Vagina (tissue), 2 donors: ENCODE measurements at places on chromosomes 2 and 18.

- DNase-seq, result no peak
These were observed 67.3 kb upstream of the UPP2 start for GRCh38 chr2:158034198-158034866.

DNA sequence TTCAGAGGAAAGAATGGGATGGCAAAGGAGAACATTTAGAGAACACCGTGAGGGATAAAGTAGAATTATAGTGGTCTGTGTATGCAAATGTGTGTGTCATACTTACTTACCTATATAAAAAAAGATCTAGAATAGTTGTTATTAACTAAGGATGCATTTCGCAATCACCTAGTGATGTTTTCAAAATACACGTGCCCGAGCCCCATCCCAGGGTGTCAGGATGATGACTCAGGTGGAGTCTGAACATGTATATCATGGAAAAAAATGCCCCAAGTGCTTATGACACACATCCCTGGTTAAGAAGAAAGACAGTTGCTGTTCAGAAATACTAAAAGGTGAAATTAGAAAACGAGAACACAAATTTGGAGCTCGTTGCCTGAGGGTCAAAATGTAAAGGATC lies 109.0 kb downstream of the CERS6 start:
- DNase-seq, result no peak

- DNase-seq, result no peak
These were observed 8.9 kb downstream of the ARHGEF4 start for GRCh38 chr2:130845505-130846085.

DNA sequence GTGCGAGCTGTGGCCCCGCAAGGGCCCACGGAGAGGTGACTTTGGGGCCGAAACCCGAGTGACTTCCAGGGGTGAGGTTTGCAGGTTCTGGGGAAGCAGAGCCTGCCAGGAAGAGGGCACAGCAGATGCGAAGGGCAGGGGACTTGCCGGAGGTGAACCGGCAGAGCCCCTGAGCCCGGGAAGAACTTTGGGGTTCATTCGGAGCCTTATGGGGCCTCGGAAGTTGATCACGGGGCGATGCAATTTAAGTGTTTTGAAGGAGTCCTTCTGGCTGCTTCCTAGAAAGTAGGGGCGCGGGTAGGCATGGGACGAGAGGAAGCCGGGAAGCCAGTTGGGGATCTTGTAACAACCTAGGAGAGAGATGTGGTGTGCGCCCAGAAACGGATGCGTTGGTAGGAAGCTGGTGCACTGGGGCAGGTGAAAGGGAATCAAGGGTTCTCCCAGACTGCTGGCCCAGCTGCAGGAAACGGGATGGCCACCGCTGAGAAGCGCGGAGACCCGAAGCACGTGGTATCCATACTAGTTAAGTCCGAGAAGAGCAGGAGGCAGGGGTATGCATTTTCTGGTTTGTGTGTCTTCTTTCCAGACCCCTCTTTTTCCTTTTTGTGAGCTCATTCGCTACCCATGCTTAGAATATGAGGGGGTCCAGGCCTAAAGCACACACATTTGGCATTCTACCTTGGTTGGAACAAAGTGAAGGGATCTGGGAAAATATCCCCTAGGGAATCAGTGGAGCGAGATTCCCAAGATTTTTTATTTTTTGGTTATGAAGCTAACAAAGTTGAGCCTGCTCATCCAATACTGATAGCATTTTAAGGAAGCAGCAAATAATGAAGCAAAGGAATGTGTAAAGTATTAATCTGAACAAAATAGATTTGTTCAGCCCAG lies 758 bp downstream of the SCLY start:
- DNase-seq, result no peak

- DNase-seq, result no peak
These were observed 452.8 kb upstream of the VWC2L start for GRCh38 chr2:213958086-213958485.

DNA sequence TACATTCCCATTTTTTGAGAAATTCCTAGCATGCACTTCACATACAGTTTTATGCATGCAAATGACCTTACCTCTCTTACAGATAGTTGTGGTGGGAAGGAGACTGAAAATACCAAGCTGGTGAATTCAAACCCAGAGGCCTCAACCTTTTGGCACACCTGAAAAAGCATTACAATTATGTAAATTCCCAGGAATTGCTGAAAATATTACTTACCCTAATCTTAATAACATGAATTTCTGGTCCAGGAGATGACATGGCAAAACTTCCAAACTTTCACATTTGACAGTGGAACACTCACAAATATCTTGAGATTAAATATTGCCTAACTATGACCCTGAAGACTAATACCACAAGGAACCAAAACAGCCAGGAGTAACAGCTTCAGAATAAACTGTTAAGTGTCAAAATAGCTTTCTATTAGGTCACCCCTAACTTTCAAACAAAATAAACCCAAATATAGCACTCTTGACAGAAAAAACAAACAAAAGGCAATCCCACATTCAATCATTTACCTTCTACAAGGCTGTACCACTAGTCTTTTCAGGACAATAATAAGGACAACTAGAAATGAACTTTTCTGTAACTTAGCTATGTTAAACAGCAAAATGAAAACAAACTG lies 10.9 kb upstream of the PEX13 start:
- no peak for DNase-seq

DNA sequence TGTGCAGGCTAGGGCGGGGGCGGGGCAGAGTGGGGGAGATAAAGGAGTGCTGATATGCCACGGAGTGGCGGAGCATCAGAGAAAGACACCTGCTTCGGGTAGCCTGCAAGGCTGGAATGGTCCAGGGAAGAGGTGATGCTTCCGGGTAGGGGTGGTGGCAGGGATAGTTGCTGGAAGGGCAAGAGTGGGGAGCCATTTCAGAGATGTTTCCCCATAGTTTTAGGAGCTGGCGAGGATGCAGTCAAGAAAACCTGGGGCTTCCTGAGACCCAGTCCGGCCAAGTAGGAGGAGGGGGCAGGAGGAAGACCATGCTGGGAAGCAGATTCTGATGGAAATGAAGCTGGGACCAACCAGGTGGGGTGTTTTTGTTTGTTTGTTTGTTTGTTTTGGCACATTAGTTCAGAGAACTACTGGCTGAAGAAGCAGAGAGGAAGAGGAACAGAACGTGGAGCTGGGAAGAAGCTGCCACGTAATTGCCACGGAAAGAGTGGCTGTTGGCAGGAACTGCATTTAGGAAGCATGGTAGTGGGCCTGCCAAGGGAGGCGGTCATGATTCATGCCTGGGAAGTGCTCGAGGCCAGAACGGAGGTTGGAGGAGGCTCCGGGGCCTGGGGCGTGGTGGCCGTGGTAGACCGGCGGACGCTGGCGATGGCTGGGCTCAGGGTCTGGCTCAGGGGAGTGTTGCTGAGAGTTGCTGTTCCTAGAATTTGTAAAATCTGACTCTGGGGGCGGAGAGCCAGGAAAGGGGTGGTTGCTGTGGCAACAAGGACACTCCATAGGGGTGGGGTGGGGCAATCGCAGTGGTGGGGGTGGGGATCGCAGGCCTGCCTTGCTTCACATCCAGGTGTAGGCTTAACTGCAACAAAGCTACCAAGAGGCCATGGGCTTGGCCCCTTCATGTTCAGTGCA lies 8.6 kb upstream of the INPP5D start:
- no peak for DNase-seq

- no peak for DNase-seq
These were observed 93.8 kb downstream of the SCG2 start for GRCh38 chr2:223508372-223508771.

DNA sequence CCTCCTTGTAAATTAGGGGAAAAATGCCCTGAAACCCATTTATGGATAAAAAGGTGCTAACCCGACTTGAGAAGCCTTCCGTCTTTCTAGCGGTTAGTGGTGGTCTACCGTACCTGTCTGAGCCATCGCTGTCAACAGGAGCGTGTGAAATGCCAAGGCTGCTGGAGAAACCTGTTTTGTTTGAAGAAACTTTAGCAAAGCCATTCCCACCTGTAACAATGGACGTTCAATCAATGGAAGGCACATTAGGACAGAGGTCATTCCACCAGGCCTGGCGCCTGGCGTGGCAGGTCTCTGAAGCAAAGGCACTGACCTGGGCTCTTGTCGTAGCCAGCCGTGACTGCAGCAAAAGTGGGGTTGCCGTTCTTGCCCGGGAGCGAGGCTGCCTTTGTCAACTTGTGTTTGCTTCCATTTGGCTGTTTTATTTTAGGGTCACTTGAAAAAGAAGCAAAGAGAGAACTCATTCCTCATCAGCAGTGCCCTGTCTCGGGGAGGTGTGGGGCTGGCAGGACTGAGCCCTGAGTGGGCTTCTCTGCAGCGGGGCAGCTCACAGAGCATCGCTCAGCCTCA lies 47.2 kb downstream of the ZAP70 start:
- no peak for DNase-seq

DNA sequence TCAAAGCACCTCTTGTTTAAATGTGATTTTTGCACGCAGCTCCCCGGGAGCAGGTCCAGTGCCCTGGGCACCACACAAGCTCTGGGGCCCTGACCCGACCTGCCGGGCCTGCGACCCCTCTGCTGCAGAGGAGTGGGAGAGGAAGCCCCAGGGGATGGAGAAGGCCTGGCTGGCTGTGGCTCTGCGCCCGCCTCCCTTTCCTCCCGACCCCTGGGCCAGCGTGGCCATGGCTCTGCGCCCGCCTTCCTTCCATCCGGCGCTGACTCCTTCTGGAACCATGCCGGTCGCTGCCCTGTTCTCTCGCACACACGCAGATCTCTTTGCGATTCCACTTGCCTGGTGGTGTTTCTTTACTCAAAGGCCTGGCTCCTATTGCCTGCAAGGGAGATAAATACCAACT lies 166.5 kb upstream of the SALL3 start:
- no peak for DNase-seq

DNA sequence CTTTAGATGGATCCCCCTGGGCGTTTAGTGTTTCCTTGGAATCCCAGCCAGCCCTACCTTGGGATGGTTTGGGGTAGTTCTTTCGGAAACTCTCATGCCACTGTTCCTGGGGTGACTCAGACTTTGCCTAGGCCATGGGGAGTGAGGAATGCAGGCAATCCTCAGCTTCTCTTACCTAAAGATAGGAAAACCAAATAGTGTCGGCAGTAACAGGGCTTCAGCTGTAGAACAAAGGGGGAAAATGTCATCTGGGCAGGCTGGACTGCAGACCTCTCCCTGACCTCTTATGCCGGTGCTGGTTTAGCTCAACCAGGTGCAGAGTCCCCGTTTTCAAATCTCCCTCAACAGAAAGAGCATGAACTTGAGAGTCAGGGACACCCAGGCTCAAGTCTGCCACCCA lies 252.1 kb downstream of the TSN start:
- no peak for DNase-seq

DNA sequence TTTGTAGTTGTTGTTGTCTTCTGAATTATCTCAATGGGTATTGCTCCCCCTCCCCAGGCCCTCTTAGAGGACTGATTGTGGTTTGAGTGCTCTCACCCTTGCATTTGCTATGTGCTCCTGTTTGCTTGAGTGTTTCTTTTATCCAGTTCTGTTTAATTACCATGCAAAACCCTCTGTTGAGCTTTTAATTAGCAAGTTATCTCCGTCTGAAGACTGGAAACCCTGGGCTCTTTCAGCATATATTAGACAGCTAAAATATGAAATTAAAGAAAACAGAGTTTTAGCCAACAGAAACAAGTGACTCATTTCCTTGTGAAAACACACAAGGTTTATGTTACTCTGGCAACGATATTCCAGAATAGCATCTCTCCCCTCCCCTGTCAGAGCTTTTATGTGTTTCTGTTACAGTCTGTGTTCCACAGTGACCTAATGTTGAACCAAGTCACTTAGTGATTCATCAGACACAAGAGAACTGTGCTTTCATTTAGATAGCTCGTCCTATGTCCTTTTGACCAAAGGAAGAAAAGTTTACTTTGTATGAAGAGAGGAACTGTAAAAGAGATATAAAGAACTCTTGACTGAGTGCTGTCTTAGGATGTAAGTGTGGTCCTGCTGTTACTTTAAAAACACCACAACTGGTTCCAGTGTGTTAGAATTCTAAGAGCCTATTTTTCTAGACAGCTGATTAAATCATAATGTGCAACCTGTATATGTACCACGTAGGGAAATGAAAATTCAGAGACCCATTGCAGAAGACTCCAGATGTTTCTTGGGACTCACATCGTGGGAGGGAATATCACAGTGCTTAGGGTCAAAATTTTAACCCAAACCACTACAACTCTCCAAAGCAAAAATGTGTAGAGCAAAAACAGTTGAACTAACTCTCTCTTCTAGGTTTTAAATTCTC lies 172.8 kb upstream of the RBMS1 start:
- no peak for DNase-seq

DNA sequence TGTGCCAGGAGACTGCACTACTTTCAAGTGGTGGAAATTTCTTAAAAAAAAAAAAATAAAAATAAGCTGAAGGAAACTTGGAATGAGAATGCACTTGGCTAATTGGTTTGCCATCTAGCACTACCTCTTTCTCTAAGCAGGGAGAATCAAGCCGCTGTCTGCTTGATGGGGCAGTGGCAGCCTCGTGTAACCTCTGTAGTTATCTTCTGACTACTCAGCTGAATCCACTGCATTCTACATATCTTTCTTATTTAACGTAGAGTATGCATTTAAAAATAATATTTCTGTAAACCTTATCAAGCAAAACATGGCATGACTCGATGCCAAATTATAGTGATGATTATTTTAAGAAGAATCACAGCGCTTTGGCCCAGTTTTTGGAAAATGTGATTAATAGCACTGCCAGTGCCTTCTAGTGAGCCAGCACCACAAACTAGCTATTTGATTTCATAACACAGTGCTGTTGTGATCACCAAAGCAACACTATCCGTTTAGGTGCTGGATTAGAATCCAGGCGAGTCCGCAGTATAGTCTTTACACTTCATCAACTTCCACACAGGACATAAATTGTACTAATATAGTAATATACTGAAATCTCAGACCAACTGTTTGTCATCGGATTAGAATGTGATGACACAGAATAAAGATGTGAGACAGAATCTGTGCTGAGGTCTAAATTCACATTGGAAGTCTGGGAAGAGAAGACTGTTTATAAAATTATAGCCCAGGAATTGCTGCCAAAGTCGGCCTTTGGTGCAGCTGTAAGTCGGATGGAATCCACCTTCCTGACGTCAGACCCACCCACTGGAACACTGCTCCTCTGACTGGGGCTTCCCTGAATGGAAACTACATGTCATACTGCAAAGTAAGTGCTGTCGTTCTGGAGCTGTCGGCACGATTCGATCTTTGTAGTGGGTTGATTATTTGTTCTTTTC lies 136.5 kb upstream of the ETAA1 start:
- DNase-seq, result no peak

GRCh38 chr2:159249990-159250715 lies 36.4 kb downstream of the WDSUB1 start:
- no peak for DNase-seq

DNA sequence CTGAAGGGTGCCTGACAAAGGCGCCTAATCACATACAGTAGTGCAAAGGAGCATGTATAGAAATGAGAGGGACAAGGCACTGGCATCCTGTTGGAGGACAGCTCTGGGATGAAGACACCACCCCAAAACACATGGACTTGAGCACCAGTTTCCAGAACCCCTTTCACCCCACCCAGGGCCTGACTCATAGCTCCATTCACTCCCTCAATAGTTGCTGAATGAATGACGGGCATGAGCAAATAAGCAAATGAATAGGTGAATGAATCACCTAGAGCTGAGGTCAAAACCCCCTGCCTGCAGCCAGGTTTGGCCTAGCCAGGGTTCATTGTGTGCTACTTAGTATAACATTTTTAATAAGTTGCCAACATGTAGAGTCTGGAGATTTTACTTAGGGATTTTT lies 66.3 kb downstream of the NRP2 start:
- DNase-seq, result no peak
